ENCODE measurements at places on chromosomes 16 and 17.

GRCh38 chr16:59719121-59719520, 985.0 kb upstream of the GOT2 start:
- no peak for DNase-seq

DNA sequence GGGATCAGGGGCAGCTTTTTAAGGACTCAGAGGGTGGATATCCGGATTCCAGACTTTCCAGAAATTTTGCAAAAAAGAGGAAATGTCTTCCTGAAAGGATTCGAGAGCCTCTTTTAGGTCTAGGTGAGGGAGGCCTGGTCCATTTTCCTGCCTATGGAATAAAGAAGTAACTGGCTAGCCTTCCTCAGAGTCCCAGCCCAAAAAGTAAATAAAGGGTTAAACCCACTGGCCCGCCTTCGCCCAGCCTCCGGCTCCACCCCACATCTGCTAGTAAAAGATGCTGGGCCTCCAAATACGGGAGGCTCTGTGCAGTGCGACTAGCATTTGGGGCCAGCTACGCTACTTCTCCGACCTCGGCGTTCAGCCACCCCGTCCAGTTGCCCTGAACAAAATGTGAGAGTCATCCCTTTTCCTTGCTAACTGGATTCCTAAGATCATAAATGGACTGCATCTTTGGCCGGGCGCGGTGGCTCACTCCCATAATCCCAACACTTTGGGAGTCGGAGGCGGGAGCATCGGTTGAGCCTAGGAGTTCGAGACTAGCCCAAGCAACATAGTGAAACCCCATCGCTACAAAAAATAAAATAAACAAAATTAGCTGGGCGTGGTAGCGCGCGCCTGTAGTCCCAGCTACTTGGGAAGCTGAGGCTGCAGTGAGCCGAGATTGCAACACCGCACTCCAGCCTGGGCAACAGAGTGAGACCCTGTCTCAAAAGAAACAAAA, 824 bp upstream of the MPP2 start:
- peak; percentile 52 for DNase-seq

DNA sequence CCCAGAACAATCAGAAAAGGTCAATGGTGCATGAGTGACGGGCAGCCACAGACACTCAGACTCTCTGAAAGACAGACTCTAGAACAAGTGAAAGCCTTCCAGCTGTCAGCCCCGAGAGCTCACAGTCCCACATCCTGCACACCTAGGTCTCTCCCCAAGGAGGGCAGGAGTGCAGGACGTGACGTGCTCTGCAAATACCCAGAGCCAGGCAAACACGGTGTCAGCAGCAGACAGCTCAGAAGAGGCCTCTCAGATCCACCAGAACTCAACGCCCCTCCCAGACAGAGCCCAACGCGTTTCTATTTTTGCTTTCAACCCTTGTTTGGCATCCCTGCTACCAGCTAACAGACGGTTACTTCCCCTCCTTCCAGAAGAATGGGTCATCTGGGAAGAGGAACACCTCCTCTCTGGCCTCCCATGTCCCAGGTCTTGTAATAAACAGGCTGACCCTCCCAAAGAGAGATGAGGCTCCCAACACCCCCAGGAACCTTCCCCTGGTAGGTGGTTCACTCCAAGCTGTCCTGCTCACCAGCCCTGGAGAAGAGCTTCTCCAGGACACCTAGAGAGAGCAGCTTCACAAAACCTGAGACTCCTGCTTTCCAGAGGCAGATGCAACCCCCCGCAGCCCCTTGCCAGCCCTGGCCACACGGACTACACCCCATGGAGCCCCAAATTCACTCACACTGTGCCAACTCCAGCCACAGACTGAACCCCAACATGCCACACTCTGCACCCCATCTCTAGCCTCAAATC, 7.6 kb downstream of the PITPNM3 start:
- DNase-seq: no peak

DNA sequence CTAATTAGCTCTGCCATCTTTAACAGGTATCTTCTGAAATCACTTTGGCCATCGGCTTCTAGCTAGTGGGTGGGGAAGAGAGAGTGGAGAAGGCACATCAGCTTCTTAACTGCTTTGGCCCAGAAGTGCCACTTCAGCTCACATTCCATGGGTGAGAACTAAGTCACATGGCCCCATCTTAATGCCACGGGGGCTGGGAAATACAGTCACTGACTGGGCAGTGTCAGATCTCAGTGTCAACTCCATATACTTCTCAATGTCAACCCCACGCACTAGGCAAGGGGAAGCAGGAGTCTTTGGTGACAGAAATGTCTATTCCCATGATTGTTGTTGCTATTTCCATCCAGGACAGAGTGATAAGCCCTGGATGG, 29.4 kb downstream of the CCR7 start:
- DNase-seq: no peak

All from DMS 273 treated with DMSO at 0.1 percent for 48 hours (cell line).